ENCODE measurements at places on chromosomes 1 and 21.

DNA sequence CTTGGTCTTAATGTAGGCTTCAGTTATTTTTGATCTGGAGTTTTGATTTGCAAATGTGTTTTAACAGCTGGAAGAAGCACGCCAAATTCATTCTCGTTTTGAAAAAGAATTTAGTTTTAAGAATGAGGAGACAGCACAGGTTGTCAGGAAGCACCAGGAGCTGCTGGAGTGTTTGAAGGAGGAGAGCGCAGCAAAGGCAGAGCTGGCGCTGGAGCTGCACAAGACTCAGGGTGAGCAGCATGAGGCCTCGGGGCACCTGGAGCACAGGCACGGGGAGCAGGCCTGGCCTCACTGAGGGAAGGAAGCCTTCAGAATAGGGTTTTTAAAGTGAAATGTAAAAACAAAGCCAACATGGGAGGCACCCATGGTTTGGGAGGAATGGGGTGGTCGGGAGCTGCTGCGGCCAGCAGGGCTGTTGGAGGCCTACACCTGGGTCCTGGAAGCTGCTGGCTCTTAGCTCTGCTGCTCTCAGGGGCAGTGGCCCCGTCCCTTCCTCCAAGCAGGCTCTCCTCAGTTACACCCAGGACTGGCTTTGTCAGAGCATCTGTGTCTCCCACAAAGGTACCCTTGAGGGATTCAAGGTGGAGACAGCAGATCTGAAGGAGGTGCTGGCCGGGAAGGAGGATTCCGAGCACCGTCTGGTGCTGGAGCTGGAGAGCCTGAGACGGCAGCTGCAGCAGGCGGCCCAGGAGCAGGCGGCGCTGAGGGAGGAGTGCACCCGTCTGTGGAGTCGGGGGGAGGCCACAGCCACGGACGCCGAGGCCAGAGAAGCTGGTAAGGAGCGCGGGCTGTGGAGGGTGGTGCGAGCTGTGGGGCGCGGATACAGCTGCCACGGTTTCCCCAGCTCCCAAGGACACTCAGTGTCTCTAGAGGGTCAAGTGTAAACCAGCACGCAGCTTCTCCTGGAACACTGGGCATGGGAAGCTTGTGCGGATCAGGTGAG, 66.9 kb downstream of the PCNT start:
- no peak for DNase-seq

DNA sequence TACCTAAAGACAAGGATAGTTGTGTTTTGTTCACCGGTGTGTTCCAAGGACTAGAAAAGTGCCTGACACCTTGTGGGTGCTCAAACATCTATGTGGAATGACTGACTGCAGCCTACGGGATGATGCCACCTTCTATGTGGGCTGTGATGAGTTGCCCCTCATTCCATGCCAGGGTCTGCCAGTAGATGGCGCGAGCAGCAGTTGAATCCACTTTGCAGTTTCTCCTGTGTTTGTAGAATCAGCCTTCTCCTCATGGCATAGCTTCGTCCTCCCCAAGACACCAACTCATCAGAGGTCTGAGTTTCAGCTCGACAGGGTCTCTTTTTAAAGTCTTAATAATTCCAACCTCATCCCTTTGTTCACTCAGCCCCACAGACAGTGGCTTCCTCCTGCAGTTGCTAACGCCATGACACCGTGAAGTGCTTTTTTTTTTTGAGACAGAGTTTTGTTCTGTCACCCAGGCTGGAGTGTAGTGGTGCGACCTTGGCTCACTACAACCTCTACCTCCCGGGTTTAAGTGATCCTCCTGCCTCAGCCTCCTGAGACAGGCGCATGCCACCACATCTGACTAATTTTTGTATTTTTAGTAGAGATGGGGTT, 133.7 kb downstream of the CAPN8 start:
- peak; percentile 65 for DNase-seq

GRCh38 chr1:230130172-230130944, 63.3 kb downstream of the GALNT2 start:
- no peak for DNase-seq

- no peak for DNase-seq
Observed at GRCh38 chr1:180157576-180158057, 2.9 kb downstream of the QSOX1 start.

DNA sequence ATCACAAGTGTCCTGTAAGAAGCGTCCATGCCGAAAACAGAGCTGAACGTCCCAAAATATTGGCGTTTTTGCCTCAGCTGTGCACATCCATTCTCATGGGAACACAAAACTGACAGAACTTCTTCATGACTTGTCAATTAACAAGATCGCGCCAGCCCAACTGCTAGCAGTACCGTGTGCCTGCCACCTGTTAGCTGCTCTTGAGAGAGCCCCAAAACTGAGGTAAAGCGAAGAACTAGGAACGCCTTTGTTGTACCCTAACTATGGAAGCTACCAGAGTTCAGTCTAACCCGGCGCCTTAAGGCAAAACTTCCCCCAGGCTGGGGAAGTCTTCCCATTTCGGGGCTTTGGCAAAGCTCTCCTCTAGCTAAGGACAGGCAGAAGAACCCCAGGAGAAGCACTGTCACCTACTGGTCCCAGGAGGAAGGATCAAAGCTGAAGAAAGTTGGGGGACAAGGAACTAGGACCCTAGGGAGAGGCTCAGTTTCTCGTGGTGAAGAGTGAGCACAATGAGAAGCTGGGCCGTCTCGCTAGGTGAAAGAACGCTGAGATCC, 719 bp downstream of the EYA3 start:
- DNase-seq = peak; percentile 58

- no peak for DNase-seq
Observed at GRCh38 chr1:53548031-53548491, 88.9 kb downstream of the DMRTB1 start.

DNA sequence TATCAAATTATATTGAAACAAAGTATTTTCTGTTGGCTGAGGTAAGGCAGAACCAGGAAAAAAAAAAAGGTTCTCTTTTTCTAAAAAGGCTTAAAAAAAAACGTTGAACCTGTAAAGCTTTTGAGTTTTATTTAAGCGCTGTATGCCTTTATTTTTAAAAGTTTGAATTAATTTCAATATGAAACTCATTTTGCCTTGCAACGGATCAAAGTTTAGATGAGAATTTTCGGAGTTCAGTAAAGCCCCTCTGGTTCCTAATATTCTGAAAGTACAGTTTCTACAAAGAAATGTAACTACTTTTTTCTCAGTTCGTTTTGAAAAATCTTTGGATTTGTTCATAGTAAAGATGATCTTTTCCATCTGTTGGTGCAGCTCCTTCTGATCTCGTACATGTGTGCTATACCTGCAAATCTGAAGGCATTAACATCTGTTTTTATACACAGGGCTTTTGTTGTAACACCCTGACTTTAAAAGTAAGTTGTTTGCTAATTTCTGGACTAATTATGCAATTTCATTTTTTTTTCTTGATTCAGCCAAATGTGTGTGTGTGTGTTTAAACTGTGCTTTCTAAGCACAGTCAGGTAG, 1.7 kb downstream of the ZBTB18 start:
- DNase-seq = no peak

DNA sequence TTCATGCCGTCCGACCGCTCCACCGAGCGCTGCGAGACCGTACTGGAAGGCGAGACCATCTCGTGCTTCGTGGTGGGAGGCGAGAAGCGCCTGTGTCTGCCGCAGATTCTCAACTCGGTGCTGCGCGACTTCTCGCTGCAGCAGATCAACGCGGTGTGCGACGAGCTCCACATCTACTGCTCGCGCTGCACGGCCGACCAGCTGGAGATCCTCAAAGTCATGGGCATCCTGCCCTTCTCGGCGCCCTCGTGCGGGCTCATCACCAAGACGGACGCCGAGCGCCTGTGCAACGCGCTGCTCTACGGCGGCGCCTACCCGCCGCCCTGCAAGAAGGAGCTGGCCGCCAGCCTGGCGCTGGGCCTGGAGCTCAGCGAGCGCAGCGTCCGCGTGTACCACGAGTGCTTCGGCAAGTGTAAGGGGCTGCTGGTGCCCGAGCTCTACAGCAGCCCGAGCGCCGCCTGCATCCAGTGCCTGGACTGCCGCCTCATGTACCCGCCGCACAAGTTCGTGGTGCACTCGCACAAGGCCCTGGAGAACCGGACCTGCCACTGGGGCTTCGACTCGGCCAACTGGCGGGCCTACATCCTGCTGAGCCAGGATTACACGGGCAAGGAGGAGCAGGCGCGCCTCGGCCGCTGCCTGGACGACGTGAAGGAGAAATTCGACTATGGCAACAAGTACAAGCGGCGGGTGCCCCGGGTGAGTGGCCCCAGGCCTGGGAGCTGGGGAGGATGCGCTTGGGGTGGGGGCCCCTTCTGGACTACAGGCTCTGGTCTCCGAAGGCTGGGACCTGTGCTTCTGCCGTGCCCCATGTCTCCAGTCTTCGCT, 1.1 kb downstream of the SKI start:
- peak; percentile 85 for DNase-seq

- no peak for DNase-seq
Observed at GRCh38 chr1:38452246-38452645, 405.7 kb upstream of the POU3F1 start.

GRCh38 chr1:175162955-175163354, 29.6 kb downstream of the KIAA0040 start:
- DNase-seq = no peak

- no peak for DNase-seq
Observed at GRCh38 chr21:18661842-18662241, 258.3 kb upstream of the TMPRSS15 start.

GRCh38 chr21:46304955-46305354, 18.7 kb downstream of the C21orf58 start:
- DNase-seq = no peak

- no peak for DNase-seq
Observed at GRCh38 chr1:19254416-19254815, 2.8 kb downstream of the MRTO4 start.

DNA sequence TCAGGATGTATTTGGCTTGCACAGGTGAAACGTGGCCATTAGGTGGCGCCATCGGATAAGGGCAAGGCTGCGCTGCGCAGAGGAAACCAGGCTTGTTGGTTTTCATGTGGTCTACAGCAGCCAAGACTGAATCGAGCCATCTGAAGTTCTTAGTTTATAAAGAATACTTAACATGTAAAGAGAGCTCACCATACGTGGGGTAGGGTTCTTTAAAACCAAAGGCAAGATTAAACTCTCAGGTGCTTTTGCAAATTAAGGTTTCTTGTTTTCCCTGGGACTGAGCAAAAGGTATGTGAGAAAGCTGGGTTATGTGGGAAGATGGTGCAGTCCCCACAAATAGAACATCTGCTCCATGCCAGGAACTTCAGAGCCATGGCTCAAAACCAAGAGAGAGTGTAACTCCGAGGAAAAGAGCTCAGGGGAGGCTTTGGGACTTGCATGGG, 9.3 kb downstream of the MASP2 start:
- DNase-seq = peak; percentile 88

- no peak for DNase-seq
Observed at GRCh38 chr1:68232289-68233148, at the start of gene WLS. Gene WLS, minus strand, starts transcription at chr1:68232523. Its CDS starts 224 bp downstream, at chr1:68232299.

DNA sequence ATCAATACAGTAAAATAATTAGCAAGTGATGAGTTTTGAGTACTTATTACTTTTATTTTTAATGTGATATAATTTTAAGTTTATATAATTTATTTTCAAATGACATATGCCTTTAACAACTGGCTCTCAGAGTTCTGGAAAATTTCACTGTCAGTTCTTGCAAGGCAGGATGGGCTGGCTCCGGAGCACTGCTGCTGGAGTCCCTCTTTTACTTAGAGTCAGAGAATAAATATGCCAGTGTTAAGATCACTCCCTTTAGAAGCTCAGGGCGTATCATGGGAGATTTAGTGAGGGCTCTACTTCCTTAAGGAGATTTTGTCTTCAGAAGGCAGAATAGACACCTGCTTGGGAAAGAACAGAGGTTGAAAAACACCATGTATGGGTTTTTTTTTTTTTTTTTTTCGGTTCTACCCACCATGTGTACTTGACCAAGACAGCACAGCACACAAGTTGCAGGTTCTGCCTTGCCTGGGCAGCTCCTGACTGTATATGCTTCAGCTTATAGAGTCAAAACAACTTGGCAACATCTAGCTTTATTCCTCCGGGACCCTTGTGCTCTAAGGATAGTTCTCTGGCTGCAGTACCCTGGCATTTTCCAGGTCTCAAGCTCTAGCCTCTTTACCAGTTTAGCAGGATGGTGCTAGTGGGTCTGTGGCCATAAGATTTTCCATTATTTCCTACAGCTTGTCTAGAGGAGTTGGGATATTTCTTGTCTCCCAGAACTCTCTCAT, 29.7 kb upstream of the FMOD start:
- DNase-seq = no peak

GRCh38 chr1:52551507-52552235, 1.2 kb downstream of the TUT4 start:
- peak; percentile 43 for DNase-seq

DNA sequence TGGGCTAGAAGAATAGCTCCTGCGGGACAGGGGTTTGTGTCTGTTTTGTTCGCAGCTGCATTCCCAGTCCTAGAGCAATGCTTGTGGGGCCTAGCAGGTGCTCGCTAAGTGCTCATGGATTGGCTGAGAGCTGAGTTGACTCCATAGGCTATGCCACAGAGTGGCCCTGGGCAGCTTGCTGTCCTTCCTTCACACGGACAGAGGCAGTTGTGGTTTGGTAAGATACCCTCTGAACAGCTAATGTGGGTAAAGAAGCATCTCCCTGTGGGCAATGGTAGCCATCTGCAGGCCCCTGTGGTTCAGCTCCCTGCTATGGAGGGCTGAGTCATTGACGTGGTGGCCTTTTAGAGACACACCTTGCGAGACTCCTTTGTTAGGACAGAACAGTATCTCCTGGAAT, 23.5 kb upstream of the LBR start:
- peak; percentile 63 for DNase-seq

DNA sequence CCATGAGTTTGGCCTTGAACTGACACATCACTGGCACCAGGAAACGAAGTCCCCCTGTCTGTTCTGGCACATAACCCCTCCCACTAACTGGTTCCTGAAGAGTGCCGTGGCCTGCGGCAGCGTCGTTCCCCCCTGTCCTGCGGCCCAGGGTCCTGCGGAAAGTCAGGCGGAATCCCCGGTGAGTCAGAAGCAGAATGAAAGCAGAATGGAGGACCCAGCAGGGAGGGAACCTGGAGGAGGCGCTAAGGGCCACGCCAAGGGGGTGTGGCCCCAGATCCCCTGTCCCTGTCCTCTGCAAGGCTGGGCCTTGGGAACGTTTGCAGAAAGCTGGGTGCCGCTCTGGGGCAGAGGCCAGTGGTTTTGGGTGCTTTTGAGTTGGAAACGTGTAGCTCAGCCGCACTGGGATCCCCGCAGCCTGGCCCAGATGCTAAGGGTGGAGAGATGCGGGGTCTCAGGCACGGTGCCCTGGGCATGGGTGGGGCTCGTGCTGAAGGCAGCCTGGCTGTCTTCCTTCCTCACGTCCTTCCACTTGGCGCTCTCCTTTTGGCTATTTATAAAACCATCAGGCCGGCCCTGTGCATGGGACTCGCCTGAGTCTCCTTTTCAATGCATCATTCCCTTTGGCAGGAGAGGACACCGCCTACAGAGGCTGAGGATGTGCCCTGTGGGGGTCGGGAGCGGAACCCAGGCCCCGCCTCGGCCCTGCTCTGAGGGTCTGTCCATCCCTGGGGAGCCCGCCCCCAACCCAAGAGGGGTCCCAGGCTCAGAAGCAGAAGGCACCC, 36.2 kb downstream of the TP73 start:
- DNase-seq = peak; percentile 47

GRCh38 chr1:85611856-85612255, 31.3 kb downstream of the CCN1 start:
- no peak for DNase-seq

DNA sequence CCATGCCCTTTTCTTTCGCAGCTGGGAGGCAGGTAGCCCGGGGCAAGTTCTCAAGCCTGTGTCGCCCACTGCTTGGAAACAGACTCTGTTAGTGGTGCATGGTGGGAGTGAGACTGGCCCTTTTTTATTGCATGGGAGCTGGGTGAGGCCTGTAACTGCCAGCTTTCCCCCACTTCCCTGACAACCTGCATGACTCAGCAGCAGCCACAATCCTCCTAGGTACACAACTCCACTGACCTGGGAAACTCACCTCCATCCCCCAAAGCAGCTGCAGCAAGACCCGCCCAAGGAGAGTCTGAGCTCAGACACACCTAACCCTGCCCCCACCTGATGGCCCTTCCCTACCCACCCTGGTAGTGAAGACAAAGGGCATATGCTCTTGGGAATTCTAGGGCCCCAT, 25.8 kb downstream of the PIGP start:
- no peak for DNase-seq
